Right ventricle myocardium superior (tissue), 1 donor: ENCODE measurements at places on chromosomes 3 and 15. TPM values are rescaled to one million over a fixed set of nuclear protein-coding genes. Genes with fewer than 3 reads are reported as not detected.

GRCh38 chr3:106257172-106257571 lies 388.4 kb upstream of the CBLB start:
- no peak for DNase-seq

DNA sequence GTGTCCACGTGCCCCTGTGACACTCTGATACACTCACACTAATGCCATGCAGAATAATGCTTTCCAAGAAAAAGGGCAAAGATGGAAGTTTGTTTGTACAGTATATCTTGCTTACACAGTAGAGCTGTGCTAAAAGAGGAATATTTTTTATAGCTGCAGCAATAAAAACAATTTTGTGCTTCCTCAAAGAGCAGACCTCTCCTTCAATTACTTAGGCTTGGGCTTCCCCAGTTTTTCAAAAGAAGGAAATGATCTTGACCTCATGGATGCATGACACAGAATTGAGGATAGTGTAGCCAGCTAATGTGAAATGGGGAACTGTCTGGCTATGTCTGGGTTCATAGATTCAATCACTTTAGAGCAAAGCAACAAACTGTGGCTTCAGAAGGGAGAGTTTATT lies 137.4 kb downstream of the STT3B start:
- DNase-seq, result no peak

DNA sequence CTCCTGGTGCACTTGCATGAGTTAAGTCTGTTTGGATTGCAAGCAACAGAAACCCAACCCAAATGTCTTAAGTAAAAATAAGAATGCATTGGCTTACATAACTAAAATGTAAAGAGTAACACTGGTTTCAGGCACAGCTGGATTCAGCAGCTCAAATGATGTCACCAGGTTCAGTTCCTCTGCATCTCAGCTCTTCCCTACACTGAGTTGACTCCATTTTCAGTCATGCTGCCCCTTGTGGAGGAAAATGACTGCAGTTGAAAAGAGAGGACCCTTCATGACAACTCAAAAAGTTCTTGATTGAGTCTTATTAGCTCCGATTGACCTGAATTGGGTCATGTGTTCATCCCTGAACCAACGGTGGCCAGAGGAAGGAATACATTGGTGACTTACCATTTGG lies 138.5 kb upstream of the ABI3BP start:
- no peak for DNase-seq

DNA sequence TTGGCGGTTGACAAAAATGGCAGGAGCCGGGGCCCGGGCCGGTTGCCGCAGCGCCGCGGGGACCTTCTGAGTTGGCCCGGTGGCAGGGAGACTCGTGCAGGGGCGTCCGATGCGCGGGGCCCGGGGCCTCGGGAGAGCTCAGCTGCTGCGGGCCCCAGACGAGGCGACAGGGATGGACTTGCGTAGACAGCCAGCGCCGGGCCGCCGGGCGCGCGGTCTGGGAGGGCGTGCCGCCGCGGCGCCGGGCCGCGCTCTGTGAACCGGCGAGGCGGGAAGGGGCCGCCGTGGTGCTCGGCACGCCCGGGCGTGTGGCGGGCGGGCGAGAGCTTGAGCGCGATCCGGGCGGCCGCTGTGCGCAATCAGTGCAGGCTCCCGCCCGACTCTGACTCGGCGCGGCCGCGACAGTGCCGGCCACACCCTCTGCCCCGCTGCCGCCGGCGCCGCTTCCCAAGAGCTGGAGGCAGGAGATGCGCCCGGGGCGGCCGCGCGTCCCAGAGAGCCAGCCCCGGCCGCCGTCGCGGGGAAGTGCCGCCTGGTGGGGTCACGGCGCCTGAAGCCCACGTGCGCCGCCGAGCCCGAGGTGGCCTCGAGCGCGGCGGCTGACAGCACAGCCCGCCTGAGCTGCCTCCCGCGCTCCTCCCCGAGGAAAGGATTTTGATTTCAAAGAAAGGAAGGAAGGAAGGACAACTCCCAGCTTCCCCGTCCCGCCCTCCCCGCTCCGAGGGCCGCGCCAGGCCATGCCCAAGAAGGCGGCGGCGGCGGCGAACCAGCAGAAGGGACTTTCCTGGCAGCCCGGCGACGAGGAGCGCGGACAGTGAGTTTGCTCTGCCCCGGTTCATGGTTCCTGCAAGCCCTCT lies 657 bp downstream of the TLNRD1 start:
- DNase-seq, result peak; percentile 83

- DNase-seq, result no peak
Observed at GRCh38 chr3:139930211-139930610, 4.8 kb upstream of the CLSTN2 start.

DNA sequence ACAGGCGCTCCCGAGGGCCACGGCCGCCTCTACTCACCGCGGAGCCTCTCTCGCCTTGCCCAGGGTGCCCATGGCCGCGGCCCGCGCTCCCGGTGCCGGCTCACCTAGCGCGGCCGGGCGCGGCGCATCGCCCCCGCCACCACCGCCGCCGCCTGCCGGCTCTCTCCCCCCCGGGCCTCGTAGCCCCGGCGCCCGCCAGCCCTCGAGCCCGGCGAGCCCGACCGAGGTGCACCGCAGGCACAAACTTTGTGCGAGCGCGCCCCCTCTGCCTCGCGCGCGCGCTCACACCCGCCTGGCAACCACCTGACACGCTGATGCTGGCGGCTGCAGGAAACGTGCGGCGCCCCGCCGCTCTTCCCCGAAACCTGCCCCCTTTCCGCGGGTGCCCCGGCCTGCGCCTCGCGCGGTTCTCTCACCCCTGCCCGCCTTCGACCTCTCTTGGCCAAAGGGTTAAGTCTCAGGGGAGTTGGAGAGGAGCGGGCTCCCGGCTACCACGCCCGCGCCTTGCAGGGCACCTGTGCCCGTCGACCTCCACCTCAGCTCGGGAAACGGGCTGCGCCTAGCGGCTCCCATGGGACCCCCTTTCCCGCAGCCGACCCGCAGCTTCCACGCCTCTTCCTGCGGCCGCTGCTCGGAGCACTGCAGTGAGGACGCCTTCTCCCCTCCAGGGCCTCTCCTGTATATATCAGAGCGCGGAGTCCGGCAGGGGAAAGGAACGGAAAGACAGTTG lies at the start of gene RASGRP1:
RASGRP1 (minus strand) TSS at position 258 of the 730 bp plus-strand sequence; CDS start at position 72, 186 bp downstream.
- peak; percentile 68 for DNase-seq

- no peak for DNase-seq
Observed at GRCh38 chr3:190581041-190581541, 67.2 kb downstream of the IL1RAP start.

GRCh38 chr15:58154769-58155168 lies 16.6 kb downstream of the AQP9 start:
- no peak for DNase-seq

DNA sequence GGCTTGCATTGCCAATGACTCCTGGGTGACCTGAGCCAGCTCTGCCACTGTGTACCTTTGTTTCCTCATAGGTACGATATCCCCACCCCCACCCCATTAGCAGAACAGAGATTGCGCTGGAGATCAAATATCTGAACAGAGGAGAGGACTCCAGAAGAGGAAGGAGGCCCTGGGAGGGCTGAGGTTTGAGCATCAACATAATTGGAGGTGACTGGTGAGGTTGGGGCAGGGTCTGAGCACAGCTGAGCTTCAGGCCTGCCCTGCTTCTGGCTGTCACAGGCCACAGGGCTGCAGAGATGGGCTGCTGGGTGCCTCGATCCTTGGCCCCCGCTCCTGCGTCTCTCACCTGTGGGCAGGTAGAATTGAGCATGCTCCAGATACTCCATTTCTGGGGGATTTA lies 21.3 kb upstream of the CACNA2D2 start:
- DNase-seq, result no peak

GRCh38 chr15:29270169-29270955 lies 740 bp upstream of the NSMCE3 start:
- no peak for DNase-seq

DNA sequence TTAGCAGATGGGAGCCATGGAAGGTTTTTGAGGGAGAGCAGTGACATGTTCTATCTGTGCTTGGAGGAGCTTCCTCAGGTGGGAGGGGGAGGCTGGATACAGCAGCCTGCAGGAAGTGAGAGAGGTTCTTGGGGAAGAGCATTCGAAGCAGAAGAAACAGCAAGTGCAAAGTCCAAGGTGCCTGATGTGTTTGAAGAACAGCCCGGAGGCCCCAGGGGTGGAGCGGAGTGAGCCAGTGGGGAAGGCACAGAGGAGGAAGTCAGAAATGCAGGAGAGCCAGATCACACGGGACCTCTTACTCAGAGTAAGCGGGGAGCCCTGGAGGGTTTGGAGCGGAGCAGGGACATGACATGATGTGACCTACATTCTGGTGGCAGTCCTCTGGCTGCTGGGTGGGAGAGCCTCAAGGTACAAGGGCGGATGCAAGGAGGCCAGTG lies 10.8 kb downstream of the ITGA11 start:
- no peak for DNase-seq

DNA sequence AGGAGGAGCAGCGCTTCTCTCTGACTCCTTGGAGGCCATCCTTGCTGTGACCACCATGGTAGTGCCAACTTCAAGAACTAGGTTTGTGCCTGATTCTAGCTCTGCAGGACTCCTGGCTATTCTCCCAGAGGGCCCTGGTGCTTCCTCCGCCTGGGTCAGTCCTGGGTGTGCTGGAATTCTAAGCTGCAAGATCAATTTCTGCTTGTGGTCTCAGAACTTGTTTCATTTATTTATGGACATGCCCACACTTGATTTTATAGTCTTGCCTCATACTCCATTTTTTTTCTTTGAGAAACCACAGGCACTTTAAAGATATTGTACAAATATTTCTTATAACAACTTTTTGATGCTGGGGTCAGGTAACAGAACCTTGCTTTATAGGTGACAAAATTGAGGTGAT lies 87.6 kb downstream of the PDCD6IP start:
- no peak for DNase-seq

DNA sequence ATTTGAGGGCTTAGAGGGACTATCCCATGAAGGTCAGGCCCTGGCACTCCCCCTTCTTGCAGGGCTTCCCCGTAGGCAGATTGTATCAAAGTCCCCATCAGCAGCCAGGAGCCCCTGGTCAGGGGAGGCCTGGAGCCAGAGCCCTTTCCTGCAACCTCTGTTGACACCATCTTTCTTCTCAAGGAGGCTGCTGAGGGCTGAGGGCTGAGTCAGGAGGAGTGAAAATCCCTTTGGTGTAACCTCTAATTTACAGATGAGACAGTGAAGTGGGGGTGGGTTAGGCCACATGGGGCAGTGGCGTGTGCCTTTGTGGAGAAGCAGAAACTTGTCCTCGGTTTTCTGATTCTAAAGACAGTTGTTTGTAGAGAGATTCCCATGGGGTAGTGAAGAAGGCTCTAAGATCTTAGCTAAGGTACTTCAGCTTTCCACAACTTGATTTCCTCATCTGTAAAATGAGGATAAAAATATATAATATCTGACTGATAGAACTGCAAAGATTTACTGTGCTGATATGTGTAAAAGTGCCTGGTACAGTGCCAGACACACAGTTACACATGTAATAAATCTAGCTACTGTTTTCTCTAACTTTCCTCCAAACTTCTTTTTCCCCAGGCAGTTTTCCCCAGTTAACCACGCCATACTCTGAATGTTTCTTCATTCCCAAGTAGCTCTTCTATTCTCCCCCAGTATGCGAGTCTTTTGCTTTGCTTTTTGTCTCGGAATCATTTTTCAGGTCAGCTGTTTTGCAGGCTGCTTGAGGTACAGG lies 249.4 kb upstream of the TPM1 start:
- DNase-seq, result no peak

DNA sequence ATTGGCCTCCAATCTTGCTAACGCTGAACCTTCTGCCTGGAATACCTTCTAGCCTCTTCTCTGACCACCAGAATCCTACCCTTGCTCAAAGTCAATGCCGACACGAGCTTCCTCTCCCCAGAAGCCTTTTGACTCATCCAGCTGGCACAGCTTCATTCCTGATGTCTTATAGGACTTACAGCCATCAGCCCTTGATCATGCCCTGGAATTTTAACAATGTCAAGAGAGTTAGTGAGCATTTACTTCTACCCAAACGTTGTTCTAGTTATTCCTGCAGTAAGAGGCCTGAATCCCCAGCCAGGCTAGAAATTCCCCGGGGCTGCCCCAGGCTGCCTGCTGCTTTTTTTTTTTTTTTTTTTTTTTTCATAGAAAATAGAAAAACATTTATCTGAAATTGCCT lies 3.9 kb downstream of the CYP1A2 start:
- no peak for DNase-seq

- peak; percentile 75 for DNase-seq
Observed at GRCh38 chr15:68651916-68652525, 73.2 kb downstream of the CORO2B start.

DNA sequence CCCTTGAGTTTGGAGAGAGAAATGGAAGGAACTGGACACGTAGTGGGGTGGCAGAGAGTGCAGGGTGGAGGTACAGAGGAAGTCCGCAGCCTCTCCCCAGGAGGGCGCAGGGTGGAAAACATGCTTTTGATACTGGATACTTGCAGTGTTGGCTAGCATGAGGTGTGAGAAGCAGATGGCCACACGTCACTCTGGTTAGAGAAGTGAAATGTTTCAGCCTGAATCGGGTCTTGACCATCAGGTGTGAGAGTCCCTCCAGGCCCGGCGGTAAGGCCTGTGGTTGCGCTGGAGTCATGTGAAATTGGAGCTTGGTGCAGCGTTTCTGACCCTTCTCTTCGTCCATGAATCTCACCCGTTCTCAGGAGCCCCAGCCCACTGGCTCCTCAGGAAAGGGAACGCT lies 93.1 kb downstream of the GABRG3 start:
- DNase-seq, result no peak

DNA sequence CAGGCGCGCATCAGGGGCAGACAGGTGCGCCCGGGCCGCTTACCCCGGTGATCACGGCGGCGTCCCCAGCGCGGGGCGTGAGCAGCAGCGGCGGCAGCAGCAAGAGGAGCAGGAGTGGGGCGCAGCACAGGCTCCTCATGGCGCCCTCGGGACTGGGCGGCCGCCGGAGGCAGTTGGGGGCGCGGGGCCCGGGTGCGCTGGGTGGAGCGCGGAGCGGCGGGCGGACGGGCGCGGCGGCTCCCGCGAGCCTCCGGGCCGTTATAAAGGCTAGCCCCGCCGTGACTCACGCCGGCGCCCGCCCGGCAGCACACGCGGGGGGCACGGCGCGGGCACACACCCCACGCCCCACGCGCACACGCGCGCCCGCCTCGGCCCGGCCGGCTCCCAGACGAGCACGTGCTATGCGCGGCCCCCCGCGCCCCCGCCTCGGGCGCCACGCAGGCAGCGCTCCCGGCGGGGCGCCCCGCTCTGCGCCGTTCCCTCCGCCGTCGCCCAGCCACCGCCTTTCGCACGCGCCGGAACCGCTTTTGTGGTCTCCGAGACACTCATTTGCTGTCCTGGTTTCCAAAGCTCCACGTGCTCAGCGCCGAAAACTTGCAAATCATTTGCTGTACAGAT lies at the start of gene PROK2:
PROK2 (minus strand) TSS at position 235 of the 618 bp plus-strand sequence; CDS start at position 139, 96 bp downstream.
- no peak for DNase-seq

- peak; percentile 69 for DNase-seq
Observed at GRCh38 chr15:82045179-82045891, 483 bp downstream of the MEX3B start.

Gene ANKRD63
- total RNA-seq, result 0.65 TPM

Gene CAPN3
- 2.6 TPM for total RNA-seq

Gene PLSCR2
- not detected for total RNA-seq

Gene ULK4
- total RNA-seq, result 3.7 TPM

Gene SCG5
- total RNA-seq, result not detected
